MM.1S (cell line): ENCODE measurements at places on chromosomes 13 and 19.

- DNase-seq = no peak
Measured at GRCh38 chr13:74132152-74132775, 1.9 kb downstream of the KLF12 start.

GRCh38 chr19:12867120-12868099 lies 13.8 kb downstream of the DNASE2 start:
- no peak for DNase-seq

DNA sequence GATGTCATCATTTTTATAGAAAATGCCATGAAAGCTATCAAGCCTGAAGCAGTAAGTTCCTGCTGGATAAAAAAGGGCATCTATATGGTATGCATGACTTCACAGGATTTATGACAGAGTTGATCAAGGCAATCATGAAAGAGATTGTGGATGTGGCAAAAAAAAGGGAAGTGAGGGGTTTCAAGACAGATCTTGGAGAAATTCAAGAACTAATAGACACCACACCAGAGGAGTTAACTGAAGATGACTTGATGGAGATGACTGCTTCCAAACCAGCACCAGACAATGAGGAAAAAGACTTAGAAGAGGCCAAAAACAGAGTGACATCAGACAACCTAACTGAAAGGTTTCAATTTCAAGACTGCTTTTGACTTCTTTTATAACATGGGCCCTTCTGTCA lies 691.1 kb upstream of the SLC10A2 start:
- DNase-seq = no peak

- DNase-seq = no peak
Measured at GRCh38 chr19:46441866-46442265, 13.1 kb upstream of the PNMA8C start.

DNA sequence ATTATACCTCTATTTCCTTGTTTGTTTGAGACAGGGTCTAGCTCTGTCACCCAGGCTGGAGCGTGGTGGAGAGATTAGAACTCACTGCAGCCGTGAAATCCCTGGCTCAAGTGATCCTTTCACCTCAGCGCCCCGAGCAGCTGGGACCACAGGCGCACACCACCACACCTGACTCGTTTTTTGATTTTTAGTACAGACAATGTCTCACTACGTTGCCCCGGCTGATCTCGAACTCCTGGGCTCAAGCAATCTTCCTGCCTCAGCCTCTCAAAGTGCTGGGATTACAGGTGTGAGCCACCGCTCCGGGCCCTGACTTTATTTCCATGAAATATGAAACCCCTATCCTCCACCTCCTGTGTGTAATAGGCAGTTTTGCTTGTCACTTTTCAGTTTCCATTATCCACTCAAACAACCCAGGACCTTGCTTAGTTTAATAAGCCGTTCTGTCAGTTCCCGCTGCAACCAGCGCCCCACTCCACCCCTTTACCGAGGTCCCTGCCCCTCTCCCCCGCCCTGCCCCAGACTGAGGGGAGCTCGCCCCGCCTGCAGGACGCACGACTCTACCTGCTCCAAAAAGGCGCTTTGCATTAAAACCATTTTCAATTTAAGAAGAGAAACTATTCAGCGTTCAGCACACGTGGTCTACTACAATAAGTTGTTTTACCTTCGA lies 16.9 kb downstream of the ZNF816 start:
- DNase-seq = no peak

DNA sequence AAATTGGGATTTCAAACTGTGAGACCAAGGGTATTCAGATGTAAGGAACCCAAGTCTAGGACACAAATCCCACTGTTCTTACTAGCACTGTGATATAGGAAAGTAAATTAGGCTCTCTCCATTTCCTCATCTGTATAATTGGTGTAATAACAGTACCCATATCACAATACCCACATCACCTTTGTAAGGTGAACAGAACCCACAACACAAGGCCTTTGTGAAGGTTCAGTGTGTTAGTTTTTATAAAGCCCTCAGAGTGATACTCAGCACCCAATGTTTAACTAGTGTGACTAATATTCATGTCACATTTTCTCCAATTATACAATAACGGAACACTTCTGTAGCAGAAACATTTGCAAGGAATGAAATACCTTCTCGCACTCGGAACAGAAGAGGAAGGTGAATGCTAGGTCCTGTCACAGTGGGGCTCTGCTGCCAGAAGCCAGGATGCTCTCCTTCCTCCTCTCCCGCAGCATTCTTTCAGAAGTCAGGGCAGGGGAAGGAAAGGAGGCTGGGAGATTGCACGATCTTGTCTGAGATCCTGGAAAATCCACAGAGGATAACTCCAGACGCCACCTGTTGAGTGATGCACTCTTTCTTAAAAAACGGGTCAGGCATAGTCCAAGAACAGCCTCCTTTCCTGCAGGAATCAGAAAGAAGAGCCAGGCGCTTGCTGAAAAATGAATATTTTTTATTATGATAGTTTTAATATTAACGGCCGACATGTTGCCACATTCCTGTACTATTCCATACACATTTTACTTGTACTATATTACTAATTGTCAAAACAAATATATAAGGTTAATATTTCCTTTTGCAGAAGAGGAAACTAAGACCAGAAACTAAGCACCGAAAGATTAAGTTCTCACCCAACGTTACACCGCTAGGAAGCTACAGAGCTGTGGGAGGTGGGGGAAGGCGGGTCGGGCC lies 762 bp downstream of the ZNF45 start:
- DNase-seq = no peak

- no peak for DNase-seq
Measured at GRCh38 chr19:50272263-50272897, 56.8 kb downstream of the KCNC3 start.

GRCh38 chr13:43551897-43552456 lies 234.8 kb downstream of the ENOX1 start:
- no peak for DNase-seq

DNA sequence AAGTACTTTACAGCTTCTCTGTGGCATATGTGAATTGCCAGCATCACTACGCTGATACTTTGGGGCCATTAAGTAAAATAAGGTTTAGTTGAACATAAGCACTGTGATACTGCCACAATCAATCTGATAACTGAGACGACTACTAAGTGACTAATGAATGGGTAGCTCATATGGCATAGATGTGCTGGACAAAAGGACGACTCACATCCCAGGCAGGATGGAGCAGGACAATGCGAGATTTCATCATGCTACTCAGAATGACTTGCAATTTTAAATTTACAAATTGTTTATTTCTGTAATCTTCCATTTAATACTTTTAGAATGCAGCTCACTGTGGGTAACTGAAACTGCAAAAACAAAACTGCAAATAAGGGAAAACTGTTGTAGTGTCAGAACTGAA lies 13.6 kb downstream of the CCDC122 start:
- no peak for DNase-seq

DNA sequence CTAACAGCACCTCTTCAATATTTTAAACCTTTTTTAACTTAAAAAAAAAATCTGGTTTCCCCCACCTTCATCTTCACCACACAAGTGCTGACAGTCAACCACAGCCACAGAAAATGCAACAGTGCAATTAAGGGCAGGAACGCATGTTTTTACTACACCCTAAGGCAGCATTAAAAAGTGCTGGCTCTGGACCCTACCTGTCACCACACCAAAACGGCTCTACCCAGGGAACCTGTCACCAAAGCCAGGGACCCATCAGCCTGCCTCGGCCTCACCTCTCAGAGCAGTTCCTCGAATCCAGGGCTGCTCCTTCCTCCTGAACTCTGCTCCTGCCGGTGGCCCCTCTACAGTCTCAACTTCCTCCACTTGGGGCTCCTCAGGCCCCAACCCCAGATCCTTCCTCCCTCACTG lies 22.5 kb upstream of the SLC35E1 start:
- DNase-seq = peak; percentile 85

- DNase-seq = no peak
Measured at GRCh38 chr13:42038661-42039456, 9.6 kb upstream of the DGKH start.

DNA sequence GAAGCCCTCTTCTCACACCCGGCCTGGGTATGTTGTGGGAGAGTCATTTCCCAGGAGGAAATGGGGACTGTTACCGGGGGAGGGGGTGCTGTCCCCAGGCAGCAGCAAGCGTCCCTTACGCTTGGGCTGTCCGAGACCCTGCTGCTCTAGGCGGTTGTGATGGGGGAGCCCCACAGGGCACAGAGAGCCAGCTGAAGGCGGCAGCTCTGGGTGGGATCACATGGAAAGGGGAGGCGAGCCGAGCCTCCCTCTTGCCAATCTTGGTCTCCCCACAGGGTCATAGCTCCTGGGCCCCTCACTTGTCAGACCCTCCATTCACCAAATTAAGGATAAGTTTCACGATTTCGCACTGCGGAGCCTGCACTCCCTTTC lies 22.0 kb downstream of the EPN1 start:
- DNase-seq = no peak

- DNase-seq = no peak
Measured at GRCh38 chr13:28865951-28866350, 45.8 kb downstream of the MTUS2 start.

DNA sequence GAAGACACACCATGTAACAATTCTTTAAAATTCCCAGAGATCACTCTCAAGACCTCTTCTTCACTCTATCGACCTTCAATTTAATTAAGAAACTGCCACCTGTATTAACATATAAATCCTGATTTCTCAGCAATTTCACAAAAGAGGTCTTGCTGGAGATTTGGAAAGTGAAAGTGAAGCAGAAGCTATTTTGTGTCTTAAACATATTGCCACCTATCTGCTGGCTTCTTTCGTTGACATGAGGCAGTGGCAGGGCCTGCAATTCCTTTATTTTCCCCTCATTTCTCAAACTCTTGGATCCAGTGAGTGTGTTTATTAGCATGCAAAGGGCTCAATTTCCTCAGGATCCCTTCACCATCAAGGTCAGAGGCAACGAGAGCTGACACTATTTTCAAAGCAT lies 780.2 kb upstream of the SLITRK1 start:
- no peak for DNase-seq

DNA sequence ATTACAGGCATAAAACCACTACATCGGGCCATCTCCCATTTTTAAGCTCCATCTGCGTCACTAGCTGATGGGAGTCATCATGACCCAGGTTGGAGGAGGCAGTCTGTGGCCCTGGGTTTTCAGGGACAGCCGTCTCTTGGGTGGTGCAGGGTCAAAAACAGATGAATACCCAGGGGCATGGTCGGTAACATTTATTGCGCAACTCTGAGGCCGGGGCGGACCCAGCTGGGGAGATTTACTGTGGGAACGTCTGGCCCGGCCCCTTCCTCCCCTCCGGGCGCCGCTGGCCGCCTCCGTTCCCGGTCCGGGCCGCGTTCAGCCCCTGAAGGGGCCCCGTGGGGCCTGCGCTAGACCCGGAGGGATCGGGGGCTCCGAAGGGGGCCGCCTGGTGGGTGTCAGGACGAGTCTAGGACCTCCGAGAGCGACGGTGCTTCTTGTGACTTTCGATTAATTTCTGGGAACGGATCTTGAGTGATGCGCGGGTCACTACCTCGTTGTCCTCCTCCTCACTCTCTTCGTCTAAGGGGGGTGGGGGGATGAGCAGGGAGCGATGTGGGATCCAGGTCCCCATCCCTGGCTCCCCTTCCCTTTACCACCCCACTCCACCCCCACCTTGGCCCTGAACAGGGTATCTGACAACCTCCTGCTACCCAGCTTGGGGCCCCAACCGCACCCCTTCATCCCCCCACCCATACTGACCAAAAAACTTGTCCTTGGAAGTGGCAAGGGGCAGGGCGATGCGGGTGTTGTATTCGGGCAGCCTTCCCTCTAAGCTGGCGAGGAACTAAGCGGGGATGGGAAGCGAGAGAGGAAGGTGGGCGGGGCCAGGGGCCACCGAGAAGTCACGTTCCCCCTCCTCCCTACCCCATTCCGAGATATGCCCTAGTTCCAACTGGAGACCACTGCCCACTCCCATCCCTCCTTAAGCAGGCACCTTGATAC lies 1.6 kb upstream of the RGL3 start:
- no peak for DNase-seq

- no peak for DNase-seq
Measured at GRCh38 chr19:28885965-28886364, 327.0 kb downstream of the UQCRFS1 start.

DNA sequence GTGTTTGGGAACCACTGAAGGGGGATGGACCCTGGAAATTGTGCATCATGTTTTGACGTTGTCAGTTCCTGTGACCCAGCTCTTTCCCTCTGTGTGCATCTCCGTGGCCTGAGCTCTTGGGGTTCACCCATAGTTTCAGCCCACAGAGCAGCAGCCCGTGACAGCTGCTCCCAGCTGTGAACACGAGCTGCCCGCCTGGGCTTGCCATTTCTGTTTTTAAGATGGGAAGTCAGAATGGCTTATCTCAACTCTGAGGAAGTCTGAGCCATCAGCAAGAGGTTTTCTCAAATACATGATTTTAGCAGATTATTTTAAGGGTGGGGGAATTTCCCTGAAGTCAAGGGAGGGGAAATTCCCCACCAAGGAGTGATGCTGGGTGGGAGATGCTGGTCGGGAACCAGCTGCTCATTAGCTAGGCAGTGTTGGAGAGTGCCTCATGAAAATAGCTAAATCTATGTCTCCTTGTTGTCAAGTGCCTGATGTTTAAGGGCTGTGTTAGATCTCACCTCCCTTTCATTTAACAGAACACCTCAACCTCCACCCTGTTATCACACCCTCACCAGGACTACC lies 34.8 kb upstream of the C1QTNF9 start:
- no peak for DNase-seq

GRCh38 chr13:55155046-55155445 lies 1985.7 kb upstream of the PRR20A start:
- no peak for DNase-seq

DNA sequence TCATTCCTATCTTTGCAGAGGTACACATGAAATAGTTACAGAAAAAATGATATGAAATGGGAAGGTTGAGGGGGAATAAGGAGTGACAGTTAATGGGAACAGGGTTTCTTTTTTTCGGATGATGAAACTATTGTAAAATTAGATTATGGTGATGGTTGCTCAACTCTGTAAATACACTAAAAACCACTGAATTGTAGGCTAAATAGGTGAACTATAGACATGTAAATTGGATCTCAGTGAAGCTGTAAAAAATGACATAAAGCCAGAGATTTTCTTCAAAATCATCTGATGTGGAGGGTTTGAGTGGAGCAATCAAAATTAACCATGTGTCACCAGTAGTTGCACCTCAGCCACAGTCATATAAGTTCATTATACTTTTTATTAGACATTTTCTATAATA lies 6.6 kb upstream of the FLT3 start:
- DNase-seq = no peak

GRCh38 chr19:7694499-7694898 lies 7.4 kb downstream of the FCER2 start:
- DNase-seq = no peak

GRCh38 chr19:12331211-12331941 lies 2.1 kb downstream of the ZNF563 start:
- no peak for DNase-seq

DNA sequence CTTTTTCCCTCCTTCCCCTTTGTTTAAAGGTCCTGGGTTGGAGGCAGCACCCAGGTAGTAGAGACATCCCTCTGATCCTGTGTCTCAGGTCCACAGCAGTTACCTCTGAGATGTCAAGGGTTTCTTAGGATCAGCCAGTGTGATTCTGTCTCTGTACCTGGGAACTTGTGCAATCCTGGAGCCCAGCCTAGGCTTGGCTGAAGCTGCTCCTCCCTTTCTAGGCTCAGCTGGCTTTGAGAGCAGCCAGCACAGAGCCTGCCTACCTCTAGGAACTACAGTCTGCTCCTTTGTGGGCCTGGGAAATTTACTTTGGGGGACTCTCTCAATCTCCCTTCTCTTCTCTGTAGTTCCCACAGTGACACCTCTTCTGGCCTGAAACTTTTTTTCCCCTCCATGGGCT lies 171.6 kb downstream of the MTUS2 start:
- no peak for DNase-seq
